ENCODE measurements at places on chromosomes 5 and 9.
A peak's percentile ranks its signal among the peaks of the same experiment; 100 is the strongest.

- no peak overlapping the region for H3K4me3 ChIP-seq
- no peak overlapping the region for H3K27ac ChIP-seq
- no peaks in the 10 kb centered on the region for H3K36me3 ChIP-seq
- no peaks in the 10 kb centered on the region for H3K4me1 ChIP-seq
Measured at GRCh38 chr5:173670791-173671120, 54.3 kb upstream of the BOD1 start.

DNA sequence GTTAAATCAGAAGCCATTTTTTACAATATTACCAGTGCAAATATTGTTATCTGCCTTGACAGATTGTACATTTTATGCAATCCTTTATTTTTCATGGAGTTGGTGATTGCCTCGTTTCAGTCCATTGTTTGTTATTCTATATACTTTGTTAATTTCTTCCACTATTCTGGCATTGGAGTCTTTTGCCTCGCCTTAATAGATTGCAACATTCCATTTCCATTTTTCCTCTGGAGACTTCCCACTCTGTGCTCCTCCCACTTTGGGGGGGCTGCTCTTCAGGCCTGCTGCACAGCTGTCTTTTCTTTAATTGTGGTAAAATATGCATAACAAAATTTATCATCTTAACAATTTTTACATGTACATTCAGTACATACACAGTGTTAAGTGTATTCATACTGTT lies 4.4 kb upstream of the DCAF10 start:
- H3K4me3 ChIP-seq = no peak overlapping the region
- H3K36me3 ChIP-seq = peaks cover 10% of the 10 kb centered on the region

GRCh38 chr9:133566817-133567216 lies 32.3 kb downstream of the ADAMTSL2 start:
- H3K36me3 ChIP-seq = no peaks in the 10 kb centered on the region
- no peaks in the 10 kb centered on the region for H3K27me3 ChIP-seq
- no peak overlapping the region for H3K4me3 ChIP-seq

- no peaks in the 10 kb centered on the region for H3K36me3 ChIP-seq
- peak overlapping the region; percentile 26 for H3K4me3 ChIP-seq
Measured at GRCh38 chr9:97558701-97559101, 57.2 kb downstream of the TMOD1 start.

DNA sequence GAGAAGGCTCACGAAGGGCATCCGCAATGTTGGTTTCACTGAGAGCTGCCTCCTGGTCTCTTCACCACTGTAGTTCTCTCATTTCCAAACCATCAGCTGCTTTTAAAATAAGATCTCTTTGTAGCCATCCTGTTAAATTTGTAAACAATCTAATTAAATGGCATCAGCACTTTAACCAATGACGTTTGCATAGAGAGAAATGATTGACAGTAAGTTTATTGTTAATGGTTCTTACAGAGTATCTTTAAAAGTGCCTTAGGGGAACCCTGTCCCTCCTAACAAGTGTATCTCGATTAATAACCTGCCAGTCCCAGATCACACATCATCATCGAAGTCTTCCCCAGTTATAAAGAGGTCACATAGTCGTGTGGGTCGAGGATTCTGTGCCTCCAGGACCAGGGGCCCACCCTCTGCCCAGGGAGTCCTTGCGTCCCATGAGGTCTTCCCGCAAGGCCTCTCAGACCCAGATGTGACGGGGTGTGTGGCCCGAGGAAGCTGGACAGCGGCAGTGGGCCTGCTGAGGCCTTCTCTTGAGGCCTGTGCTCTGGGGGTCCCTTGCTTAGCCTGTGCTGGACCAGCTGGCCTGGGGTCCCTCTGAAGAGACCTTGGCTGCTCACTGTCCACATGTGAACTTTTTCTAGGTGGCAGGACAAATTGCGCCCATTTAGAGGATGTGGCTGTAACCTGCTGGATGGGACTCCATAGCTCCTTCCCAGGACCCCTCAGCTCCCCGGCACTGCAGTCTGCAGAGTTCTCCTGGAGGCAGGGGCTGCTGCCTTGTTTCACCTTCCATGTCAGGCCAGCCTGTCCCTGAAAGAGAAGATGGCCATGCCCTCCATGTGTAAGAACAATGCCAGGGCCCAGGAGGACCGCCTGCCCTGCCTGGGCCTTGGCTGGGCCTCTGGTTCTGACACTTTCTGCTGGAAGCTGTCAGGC lies 16.6 kb downstream of the SQSTM1 start:
- no peaks in the 10 kb centered on the region for H3K27me3 ChIP-seq
- DNase-seq = no peak
- H3K36me3 ChIP-seq = peaks cover 39% of the 10 kb centered on the region
- peak overlapping the region; percentile 9 for H3K4me3 ChIP-seq
- H3K27ac ChIP-seq = peak overlapping the region; percentile 89

Data from activated CD4-positive, alpha-beta T cell treated with anti-CD3 and anti-CD28 coated beads, Interleukin-2, amount 10 ng/mL, durations not matched to agents 7 days and 5 days (primary cell).